ENCODE measurements at places on chromosomes 5 and 9. TPM values are rescaled to one million over a fixed set of nuclear protein-coding genes. Genes with fewer than 3 reads are reported as not detected.

Gene IRX2
- total RNA-seq: not detected

Gene UGT3A2
- total RNA-seq: not detected

Gene SIT1
- not detected for total RNA-seq

Gene PRSS3
- not detected for total RNA-seq

DNA sequence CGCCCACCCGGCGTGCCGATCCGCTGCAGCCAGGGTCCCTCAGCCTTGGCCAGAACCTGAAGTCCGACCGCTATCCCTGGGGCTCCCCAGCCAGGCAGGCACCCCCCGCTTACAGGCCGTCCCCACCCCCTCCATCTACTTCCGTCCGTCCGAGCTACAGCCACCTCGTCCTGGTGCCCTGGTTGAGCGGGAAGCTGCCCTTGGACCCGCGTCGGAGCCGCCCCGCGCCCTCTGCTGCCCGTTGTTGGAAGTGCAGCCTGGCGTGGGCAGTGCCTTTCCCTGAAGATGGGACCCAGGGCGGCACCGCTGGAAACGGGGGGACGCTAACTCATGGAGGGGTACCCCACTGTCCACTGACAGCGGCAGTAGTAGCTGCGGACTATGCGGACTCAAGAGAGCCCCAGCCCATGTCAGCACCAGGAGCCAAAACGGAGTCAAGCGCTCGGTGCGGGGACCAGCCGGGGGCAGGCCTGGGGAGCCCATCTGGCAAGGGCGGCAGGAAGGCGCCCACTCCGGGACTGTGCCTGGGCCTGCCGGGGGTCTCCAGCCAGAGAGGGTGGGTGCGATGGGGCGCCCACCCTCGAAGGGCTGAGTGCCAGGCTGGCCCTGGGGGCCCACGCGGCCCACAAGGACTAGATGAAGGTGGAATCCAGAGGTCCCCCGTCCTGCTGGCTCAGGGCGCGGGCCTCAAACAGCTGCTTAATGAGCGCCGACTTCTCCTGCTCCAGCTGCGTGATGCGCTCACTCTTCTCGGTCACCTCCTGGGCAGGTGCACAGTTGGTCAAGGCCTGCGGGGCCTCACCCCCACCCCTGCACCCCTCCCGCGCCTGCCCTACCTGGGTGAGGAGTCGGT is 6.1 kb downstream of the SAPCD2 start:
- DNase-seq: peak; percentile 66

DNA sequence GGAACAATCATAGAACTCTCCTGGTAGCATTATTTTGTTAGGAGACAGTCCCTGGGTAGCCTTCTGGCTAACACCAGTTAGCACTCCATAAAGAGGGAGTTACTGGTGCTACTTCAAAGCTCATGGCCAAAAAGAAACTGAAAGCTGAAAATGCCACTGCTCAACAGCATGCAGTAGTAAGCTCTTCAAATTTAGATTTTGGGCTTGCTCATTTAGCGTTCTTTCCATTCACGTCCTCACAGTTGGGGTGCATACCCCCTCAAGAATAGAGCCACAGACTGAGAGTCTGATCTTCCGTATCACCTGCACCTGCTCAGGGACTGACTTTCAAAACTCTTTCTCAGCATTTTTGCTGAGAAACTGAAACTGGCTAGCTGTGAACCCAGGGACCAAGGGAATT is 24.7 kb downstream of the NTRK2 start:
- DNase-seq: no peak

- no peak for DNase-seq
These were observed 20.7 kb downstream of the LHX2 start for GRCh38 chr9:124032247-124032646.
